Dermis microvascular lymphatic vessel endothelial cell (primary cell): ENCODE measurements at places on chromosomes 5 and 9. TPM values are rescaled to one million over a fixed set of nuclear protein-coding genes. Genes with fewer than 3 reads are reported as not detected.

DNA sequence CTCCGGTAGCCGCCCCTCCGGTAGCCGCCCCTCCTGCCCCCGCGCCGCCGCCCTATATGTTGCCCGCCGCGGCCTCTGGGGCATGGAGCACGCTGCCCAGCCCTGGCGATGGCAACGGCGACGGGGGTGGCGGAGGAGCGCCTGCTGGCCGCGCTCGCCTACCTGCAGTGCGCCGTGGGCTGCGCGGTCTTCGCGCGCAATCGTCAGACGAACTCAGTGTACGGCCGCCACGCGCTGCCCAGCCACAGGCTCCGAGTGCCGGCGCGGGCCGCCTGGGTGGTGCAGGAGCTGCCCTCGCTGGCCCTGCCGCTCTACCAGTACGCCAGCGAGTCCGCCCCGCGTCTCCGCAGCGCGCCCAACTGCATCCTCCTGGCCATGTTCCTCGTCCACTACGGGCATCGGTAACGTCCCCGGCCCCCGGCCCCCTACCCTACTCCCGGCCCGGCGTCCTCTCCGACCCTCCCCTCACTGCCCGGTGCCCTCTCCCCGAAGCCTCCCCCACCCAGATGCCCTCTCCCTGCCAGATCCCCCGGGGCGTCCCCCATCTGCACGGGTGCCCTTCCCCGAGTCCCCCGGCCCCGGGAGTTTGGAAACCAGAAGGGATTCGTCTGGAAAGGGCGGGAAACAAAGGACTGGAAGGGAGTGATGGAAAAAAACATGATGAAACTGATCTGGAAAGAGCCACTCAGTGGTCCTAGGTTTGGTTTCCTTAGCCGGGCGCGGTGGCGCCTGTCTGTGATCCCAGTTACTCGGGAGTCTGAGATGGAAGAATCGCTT lies 417 bp downstream of the SRD5A1 start:
- DNase-seq, result no peak

The STKLD1 gene
- total RNA-seq, result 0.26 and 0.38 TPM in 2 replicates

DNA sequence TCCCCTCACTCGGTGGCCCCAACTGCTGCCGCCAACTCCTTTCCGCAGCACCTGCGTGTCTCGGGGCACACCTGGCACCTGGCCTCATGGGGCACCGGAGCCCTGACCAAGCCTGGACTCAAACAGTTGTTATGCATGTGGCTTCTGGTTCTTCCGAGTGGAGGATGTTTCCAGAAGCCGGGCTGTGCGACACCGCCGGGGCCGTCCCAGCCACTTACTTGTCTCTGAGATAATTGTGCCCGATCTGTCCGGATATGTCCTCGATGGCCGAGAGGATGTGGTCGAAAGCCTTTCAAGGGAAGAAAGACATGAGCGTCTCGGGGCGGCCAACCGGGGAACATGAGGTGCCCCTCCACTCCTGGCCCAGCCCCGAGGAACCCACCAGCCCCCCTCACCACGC lies 38.4 kb downstream of the EXOC3 start:
- no peak for DNase-seq

- DNase-seq, result peak; percentile 97
Observed at GRCh38 chr5:176994460-176995121, 12.0 kb downstream of the UIMC1 start.

GRCh38 chr5:147487031-147487750 lies 22.7 kb downstream of the DPYSL3 start:
- peak; percentile 57 for DNase-seq

- no peak for DNase-seq
Observed at GRCh38 chr5:144385597-144385996, 214.9 kb downstream of the KCTD16 start.

GRCh38 chr9:35845824-35846771 lies 17.1 kb downstream of the TMEM8B start:
- DNase-seq, result no peak

GRCh38 chr9:20028192-20028848 lies 239.5 kb upstream of the SLC24A2 start:
- DNase-seq, result peak; percentile 16

GRCh38 chr5:181265092-181265671 lies 4.2 kb upstream of the TRIM52 start:
- no peak for DNase-seq

- DNase-seq, result no peak
Observed at GRCh38 chr9:116686135-116686534, 970 bp upstream of the TRIM32 start.

The AFAP1L1 gene
- 144 and 264 TPM in 2 replicates for total RNA-seq

DNA sequence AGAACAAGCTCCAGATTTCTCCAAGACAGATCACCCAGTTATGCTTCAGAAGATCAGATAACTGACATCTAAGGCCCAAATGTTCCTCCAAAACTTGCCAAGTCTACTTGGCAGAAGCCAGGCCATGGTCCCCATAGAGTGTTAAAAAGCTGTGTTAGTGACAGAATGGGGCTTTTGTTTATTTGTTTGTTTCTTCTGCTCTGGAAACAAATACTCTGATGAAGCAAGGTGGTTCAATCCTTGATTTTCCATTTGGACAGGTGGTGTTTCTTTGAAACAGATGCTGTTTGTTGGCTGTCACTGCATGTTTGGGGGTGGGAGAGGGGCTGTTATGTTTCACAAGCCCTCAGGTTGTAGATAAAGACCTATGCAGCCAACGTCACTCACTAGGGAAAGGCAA lies 264.0 kb downstream of the FAM114A2 start:
- no peak for DNase-seq

The GHR gene
- total RNA-seq, result 3.1 and 6.1 TPM in 2 replicates

GRCh38 chr9:137744632-137745183 lies 125.9 kb downstream of the EHMT1 start:
- DNase-seq, result no peak

GRCh38 chr5:169804861-169805260 lies 167.8 kb downstream of the DOCK2 start:
- no peak for DNase-seq

DNA sequence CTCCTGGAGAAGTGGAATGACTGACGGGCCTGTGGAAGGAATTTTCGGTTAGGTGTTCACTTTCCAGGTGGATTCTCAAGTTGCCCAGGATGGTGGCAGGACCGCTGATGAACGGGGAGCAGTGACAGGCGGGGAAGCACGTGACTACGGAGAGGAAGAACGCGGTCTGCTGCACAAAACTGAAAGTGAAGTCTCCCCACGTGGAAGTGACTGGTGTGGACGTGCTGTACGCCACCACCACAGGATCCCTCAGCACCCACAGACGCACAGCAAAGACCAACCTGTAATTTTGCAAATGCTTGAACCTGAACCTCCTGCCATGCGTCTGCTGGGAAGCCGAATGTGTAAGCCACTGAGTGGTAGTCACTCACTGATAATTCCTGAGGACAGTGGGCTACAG lies 51.4 kb downstream of the RNF130 start:
- no peak for DNase-seq

DNA sequence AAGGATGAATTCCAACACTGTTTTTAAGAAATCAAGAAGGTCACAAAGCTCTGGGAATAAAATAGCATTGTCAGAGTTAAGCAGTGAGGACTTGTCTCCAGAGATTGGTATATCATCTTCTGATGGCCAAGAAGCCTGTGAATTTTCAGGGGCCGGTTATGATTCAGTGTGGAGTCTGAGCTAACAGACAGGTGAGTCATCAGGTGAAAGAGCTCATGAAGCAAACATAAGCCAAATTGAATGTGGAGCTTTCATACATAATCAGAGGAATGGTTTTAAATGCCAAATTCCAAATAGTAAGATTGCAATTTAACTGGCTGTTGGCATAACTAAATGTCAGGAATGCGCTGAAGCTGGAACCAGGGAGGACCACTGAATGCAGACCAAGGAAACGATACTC lies 494.2 kb downstream of the MTRR start:
- DNase-seq, result no peak

The NFX1 gene
- 8.6 and 11.1 TPM in 2 replicates for total RNA-seq

The MAML1 gene
- 5.3 and 9.9 TPM in 2 replicates for total RNA-seq

- DNase-seq, result no peak
Observed at GRCh38 chr5:159031513-159031912, 68.2 kb downstream of the EBF1 start.

DNA sequence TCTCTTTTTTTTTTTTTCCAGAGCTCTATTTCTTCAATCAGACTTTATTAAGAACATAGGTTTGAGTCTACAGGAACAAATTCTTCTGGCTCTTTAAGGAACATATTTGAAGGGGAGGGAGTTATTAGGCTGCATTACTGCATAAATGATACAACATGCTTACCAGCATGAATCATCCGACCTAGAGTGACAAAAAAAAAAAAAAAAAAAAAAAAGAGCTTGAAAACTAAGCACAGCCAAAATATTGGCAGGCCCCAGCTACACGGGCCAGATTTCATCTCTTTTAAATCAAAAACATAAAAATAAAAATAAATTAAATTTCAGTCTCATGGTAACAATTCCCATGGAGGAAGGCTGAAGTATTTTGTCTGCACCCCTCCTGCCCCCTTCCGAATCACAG lies 26.3 kb downstream of the MSX2 start:
- DNase-seq, result no peak

The GABRP gene
- total RNA-seq, result 1.1 and 1.2 TPM in 2 replicates

DNA sequence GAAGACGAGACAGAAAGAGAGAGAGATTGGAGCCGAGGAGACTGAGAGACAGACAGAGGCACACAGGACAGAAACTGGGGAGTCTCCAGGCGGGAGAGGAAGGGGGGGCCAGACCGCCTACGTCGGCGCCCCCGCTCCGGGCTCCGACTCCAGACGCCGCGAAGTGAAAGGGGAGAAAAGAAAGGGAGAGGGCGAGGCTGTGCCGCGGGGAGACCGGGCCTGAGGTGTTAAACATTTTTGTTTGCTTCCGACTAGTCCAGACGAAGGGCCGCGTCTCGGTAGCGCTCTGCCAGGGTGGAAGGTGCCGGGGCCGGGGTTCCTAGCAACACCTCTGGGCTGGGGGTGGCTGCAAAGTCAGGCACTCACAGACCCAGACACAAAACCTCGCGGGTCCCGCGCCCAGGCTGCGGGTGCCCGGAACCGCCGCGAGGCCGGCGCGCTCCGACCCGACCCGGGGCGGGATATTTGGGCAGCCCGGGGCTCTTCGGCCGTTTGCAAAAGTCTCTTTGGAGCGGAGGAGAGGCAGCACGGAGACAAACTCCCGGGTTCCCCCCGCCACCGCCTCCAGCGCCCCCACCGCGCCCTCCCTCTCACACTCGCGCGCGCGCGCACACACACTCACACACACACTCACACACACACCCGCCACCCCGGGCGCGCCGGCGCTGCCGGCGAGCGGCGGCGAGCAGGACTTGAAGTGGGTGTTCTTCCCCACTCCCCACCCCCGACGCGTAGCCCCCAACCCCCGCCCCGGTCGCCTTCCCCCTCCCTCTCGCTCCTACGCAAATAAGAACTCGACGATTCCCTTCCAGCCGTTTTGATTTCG lies 626 bp upstream of the FST start:
- DNase-seq, result no peak

The ARHGEF39 gene
- total RNA-seq, result 0.51 and 1.0 TPM in 2 replicates

GRCh38 chr9:116174347-116174746 lies 20.8 kb downstream of the PAPPA start:
- DNase-seq, result no peak

DNA sequence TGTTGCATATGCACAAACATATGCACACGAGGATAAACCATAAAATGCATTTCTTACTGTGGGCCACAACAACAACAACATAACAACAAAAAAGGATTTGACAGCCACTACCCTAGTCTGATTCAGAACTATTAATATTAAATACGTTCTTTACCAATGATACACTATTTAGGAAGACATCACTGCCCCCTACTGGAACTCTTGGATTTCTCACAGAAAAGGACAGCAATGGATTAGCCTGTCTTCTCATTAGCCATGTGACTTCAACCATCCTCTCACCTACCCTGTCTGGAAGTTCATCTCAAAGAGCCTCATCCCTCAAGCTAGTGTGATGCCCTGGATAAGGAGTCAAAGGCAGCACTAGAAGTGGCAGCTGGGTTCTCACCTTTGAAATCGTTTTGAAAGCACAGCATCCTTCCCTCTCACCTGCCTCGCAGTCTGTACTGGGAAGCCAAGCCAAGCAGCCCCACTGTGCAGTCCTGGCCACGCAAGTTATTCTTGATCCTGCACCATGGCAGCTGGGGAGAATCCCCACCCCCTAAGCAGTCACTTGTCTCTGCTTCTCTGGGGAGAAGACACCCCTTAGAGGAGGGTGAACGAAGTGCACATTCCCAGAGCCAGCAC lies 64.6 kb downstream of the SH3TC2 start:
- peak; percentile 82 for DNase-seq

The SEMA5A gene
- under 0.01 and 0.13 TPM in 2 replicates for total RNA-seq

The PLPP7 gene
- total RNA-seq, result 1.9 and 2.3 TPM in 2 replicates

DNA sequence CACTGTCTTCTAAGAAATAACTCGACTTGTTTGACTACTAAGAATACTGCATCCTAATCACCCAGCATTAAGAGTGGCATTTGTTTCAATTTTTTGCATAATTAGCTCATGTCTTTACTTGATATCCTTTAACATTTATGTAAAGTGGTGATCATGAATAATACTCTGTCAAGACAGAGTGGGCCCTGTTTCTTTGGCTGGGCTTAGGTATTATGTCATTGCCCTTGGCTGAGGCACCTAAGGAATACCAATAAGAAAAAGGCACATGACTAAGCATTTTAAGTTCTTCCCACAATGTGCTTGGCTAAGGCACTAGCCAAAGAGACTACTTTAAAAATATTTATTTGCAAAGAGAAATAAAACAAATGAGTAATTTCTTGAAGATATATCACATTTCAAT lies 308.1 kb downstream of the CTNND2 start:
- no peak for DNase-seq

The PCDHGA2 gene
- 0.39 and 1.1 TPM in 2 replicates for total RNA-seq

GRCh38 chr9:34686732-34687131 lies 4.3 kb downstream of the CCL19 start:
- DNase-seq, result no peak

The FAM170A gene
- total RNA-seq, result not detected in 2 replicates

The OR1N2 gene
- total RNA-seq, result not detected in 2 replicates

GRCh38 chr9:136437839-136438547 lies 1.7 kb downstream of the INPP5E start:
- no peak for DNase-seq

GRCh38 chr9:131667576-131667975 lies 72.3 kb downstream of the RAPGEF1 start:
- peak; percentile 38 for DNase-seq

GRCh38 chr9:23746317-23746716 lies 79.7 kb downstream of the ELAVL2 start:
- no peak for DNase-seq

The HTR1A gene
- not detected in 2 replicates for total RNA-seq

The SRA1 gene
- 17.5 and 18.2 TPM in 2 replicates for total RNA-seq

- no peak for DNase-seq
Observed at GRCh38 chr5:115450741-115451140, 93.8 kb downstream of the FEM1C start.

The MARCOL gene
- total RNA-seq, result not detected in 2 replicates
